ENCODE measurements at places on chromosomes 4 and X.

DNA sequence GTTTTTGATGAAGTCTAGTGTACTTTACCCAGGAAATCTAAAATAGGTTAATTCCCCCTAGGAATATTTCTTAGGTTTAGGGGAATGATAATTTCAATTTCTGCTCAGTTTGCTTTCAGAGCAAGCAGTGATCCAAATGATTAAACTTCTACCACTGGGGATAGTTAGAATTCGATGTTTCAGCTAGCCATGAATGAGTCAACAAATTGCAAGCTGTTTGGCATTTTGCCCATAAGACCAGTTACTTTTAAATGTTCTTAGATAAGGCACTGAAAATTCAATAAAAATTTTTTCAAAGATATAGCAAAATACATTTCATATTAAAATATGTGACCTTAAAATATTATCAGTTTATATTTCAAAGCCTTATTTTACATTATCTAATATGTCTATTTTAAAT lies 993.6 kb downstream of the ARAP2 start:
- no peak for DNase-seq

DNA sequence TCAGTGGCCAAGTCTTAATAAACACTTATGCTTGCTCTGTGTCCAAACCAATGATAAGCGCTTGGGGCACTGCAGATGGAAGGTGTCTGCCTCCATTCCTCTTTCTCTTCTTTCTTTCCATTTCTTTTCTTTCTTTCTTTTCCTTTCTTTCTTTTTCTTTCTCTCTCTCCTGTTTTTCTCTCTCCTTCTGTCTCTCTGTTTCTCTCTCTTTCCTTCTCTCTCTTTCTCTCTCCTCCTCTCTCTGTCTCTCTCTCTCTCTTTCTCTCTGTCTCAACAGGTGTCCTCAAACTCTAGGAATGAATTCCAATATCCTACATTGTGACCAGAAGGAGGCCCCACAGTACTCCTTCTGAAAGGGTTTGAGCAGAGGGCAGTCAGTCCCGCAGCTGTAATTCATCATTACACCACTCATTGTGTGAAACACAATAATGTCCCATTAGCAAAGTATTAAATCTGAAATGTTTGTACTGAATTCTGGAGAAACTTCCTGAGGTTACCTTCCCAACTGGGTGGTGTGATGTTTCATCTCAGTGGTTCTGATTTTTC lies 66.5 kb upstream of the PAGE1 start:
- no peak for DNase-seq

DNA sequence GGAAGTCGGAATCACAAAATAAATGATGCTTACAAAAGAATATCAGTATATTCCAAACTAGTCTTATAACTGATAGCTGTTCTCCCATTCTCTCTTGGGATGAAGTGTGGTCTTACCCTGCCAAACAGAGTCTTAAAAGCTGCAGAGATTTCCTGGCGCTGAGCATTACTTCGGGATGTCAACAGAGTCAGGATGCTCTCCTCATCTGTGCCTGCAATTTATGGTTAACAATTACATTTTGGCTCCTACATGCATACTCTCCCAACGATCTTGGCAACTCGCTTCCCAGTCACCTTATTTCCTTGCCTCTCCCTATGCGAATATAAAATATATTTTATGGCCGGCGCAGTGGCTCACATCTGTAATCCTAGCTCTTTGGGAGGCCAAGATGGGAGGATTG lies 12.2 kb downstream of the ANXA5 start:
- no peak for DNase-seq

- no peak for DNase-seq
Observed at GRCh38 chr4:85933291-85933640, 426.6 kb downstream of the MAPK10 start.

GRCh38 chr4:139175646-139176301 lies 1.2 kb downstream of the ELF2 start:
- no peak for DNase-seq

DNA sequence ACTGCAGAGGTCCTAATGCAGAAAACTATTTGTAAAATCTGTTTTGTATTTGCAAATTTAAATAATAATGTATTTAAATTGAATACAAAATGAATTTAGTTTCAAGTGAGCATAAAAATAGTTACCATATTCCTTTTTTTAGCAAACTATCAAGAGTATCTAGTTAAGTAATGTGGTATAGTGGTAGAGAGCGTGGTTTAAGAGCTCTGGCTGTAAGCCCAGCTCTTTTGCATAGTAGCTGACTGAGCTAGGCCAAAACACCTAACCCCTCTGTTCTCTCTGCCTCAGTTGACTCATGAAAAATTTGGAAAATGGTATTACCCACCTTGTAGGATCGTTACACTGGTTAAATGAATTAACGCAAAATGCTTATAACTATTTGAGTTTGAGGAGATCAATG lies 18.1 kb upstream of the ADAD1 start:
- DNase-seq = no peak

DNA sequence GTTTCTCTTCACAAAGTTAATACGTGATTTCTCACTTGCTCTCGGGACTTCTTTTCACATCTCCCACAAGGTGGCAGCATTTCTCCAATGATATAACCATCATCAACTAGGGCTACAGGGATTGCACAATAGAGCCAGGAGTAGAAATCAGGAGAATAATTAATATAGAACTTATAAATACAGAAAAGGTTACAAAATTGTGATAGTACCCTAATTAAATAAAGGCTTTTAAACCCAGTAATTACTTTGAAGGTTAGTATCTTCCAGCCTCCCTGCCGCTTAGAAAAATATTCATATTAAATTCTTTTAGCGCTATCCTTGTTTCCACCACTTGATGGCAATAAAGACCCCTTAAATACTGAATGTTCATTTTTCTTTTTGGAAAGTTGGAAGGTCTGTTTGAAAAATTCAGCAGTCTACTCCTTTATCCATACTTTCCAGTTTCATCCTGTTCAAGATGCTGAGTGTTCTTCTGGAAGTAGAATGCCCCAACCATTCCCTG lies 65.8 kb downstream of the RASGEF1B start:
- DNase-seq = no peak

DNA sequence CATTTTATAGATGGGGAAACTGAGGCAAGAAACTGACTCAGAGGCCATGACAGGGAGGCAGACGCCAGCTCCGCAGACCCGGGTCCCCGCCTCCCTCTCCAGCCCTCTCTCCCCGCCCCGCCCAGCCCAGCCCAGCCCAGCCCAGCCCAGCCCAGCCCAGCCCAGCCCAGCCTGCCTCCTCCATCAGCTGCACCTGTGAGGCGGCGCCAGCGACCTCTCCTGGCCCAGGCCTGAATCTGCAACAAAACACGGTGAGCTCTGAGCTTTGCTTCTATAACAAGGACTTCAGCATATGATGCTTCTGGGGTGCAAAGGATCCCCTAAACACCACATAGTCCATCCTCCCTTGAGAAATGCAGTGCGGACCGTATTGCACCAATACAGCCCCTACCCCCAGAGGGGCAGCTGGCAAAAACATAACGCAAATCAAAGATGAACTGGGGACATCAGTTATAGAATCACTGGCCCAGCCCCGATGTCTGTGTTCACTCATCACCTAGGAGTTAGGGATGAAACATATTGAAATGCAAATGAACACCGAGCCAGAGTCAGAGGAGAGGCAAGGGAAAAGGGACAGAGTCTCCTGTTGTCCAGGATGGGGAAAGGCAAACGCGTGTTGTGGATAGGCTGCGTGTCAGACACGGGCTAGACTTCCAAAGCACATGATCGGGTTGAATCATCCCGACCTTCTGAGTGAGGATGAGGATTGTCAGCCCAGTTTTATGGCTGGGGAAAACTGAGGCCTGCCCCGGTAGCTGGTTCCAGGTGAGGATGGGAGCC lies 216.1 kb upstream of the PSAPL1 start:
- DNase-seq = no peak

- DNase-seq = peak; percentile 70
Observed at GRCh38 chrX:22095286-22095685, 63.2 kb downstream of the PHEX start.

DNA sequence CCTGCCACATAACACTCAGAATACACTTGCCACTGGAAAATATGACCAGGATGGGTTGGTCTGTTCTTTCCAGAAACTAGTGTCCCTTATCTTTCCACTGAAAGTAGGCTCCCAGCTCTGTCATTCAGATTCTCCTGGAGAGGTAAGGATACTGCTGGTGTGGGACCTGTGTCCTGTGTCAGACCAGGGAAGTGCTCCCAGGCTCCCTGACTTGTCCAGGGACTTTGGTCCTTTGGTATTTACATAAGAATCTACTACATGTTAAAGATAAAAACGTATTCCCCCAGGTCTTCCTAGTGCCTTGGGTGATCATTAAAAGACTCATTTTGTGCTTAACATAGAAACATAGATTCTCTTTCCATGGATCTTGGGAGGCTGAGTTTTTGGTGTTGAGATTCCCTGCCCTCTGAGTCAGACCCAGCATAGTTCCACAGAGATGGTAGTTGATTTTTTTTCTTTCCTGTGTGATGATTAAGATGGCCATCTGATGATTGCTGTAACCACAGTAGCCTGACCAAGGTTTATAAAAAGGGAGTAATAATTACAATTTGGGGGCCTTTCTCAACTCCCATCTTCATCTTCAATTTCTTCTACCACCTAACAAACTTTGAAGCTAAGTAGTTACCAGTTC lies 159.8 kb upstream of the JADE1 start:
- DNase-seq = no peak

- no peak for DNase-seq
Observed at GRCh38 chr4:111070390-111070789, 447.5 kb upstream of the PITX2 start.

DNA sequence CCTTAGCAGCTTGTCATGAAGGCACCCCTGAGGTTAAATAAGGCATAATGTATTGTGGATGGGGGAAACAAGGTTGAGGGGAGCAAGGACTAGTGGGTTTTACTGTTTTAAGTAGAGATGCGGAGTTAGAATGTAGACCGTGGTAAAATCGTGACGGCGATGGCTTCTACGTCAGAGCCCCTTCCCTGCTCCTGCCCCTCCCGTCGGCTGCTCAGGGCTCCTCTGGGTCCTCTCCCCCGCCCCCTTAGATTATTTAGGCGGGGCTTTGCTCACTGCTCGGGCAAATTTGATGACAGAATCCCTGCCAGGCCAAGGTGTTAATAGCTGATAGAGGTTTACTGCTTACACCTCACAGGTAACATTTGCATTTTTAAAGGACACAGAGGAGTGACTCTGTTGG lies 2.3 kb downstream of the FRMPD3 start:
- DNase-seq = no peak

- peak; percentile 87 for DNase-seq
Observed at GRCh38 chrX:154526901-154527675, 11.1 kb upstream of the FAM3A start.

DNA sequence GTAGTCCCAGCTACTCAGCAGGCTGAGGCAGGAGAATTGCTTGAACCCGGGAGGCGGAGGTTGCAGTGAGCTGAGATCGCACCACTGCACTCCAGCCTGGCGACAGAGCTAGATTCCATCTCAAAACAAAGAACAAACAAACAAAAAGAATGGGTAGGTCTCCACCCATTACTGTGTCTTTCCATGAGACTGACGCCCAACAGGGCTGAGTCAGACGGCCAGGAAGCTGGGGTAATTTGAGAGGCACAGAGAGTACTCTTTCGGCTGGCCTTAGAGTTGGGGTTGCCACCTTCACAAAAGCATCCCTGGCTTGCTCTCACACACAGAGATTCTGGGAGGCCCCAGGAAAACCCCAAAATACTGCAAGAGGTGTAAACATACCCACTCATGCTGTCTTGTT lies 72.0 kb upstream of the DHRSX start:
- DNase-seq = no peak

DNA sequence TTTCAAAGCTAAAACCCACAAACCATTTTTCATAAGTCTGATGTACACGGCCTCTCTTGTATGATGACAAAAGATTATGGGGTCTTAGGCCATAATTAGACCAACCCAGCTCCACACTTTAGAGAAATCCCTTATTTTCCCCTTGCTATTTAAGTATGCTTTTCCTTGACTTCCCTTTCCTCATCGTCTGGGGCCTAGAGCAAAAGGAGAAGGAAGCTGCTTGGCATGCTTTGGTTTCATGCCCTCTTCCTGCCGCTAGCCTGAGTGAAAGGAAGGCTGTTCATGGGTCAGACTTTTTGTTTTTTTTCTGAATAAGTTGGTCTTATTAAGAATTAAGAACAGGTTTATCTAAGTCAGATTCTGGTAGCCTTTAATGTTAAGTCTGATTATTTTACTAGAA lies 10.6 kb upstream of the RASGEF1B start:
- DNase-seq = no peak

DNA sequence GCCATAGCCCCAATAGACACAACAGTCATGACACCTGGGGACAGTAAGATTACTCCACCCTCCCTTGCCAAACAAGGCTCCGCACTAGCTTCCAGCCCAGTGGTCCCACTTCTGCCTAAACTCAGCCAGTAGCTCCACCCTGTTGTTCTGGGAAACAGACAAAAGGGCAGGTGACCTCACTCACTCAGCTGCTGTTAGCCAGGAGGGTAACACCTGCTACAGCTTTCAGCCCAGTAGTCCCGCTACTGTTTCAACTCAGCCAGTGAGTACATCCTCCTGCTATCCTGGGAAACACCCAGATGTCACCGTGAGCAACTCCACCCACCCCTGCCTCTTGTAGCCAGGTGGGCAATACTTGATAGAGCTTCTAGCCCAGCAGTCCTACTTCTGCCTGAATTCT lies 162.7 kb upstream of the CPXCR1 start:
- DNase-seq = no peak

- DNase-seq = no peak
Observed at GRCh38 chr4:26782168-26782829, 78.3 kb upstream of the STIM2 start.

- DNase-seq = no peak
Observed at GRCh38 chrX:111360839-111361238, 51.2 kb downstream of the DCX start.

- no peak for DNase-seq
Observed at GRCh38 chr4:102139932-102140331, 205.3 kb downstream of the SLC39A8 start.

GRCh38 chr4:22408474-22408873 lies 107.4 kb downstream of the ADGRA3 start:
- DNase-seq = no peak

DNA sequence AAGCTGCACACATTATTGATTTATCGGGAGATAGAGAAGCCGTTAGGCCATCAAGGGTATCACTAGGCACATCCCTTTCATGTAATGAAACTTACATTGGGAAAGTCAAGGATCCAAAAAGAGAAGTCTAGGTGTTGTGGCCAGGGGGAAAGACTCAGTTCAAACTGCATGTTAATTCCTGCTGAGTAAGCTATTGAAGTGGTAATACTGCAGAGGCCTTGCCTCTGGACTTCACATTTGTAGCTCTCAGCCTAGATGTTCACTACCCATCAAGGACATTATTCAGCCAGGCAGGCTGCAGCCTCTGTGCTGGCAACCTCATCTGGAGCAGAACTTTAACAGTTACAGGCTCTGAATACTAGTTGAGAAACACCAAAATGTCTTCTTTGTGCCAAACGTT lies 2094.5 kb upstream of the AGA start:
- DNase-seq = no peak

DNA sequence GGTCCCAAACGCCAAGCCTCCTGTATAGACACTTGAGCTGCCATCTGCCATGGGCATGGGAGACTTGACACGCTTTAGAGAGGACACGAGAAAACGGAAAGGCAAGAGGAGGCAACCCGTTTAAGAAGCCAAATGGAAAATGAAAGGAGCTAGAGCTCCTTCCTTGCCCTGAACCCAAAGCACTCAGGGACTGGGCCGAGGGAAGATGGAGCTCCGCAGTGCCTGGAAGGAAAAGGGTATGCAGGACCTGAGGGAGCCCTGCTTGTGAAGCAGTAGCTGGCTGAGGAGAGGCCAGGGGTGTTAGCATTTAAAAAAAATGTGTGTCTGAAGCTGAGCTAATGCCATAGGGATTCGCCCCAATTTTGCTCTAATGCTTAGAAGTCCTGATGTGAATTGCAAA lies 15.1 kb downstream of the MCF2 start:
- DNase-seq = no peak
